SK-N-MC (cell line): ENCODE measurements at places on chromosomes 2 and 18.

DNA sequence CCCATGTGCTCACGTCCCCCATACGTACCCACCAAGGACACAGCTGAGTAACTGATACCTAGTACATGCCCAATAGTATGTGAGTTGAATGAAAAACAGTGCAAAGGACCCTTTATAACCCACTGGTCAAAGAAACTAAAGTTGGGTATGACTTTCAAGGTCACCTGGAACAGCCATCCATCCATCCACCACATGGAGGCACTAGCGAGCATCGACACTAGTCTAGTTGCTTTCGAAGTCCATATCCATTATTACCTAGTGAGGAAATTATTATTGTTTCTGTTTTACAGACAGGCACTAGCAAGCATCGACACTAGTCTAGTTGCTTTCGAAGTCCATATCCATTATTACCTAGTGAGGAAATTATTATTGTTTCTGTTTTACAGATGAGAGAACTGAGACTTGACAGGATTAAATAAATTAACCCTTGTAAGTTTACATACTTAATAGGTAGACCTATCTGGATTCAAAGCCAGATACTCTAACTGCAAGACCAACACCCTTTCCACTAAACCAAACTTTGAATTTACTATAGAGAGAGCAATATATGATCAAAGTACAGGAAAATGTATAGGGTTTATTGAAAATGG is 233.7 kb downstream of the METTL4 start:
- peak; percentile 10 for DNase-seq

DNA sequence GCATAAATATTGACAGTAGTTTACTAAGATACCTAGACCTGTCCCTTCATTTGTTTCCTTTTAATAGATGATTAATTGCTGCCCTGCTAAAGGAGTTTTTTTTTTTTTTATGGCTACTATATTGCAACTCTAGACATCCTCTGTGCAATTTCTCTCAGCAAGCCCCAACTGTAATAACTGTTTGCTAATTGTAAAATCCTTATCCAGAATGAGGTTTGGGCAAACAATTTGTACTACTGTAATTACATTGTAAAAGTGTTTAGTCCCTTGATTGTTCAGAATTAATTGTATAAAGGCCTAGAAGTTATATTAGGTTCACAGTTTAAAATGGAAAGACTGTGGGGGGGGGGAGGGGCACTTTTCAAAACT is 3.7 kb upstream of the MEIS1 start:
- no peak for DNase-seq

DNA sequence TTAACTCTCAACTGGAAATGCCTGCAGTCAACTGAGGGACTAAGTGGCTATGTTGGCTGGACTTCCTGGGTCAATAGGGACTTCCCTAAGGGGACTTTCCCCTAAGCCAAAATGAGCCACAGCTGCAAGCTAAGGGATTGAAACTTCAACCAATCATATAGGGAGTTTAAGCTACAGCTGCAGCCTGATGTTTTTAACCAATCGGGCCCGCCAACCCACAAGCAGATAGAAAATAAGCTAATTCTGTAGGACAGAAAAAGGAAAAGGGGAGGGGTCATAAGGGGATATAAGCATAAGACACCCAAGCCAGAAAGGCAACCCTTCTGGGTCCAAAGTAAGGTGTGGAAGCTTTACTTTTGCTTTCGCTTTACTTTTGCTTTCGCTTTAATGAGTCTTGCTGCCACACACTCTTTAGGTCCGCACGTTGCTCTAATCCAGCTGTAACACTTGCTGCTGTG is 927.5 kb downstream of the ERBB4 start:
- DNase-seq = no peak

GRCh38 chr2:17223211-17223610 is 295.0 kb downstream of the RAD51AP2 start:
- no peak for DNase-seq

GRCh38 chr2:80830891-80831290 is 526.3 kb upstream of the LRRTM1 start:
- DNase-seq = no peak

DNA sequence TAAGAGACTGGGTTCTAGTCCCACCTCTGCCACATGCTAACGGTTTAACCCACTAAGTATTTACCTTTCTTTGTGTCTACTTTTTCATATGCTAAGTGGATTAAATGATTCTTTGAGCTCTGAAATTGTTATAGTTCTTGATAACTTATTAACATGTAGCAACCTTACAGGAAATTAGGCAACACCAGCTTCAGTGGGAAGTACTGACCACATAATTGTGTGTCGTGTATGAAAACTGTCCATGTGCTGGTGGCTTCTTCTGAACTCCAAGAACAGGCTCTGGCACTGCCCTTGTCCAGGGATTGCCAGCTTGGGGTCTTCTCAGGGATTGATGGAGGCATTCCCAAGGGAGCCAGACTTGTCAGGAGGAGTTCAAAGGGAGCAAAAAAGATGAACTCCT is 427.7 kb downstream of the TGIF1 start:
- no peak for DNase-seq

GRCh38 chr2:100743741-100744140 is 76.2 kb upstream of the NPAS2 start:
- DNase-seq = no peak

GRCh38 chr2:187117483-187117882 is 268.5 kb upstream of the ZSWIM2 start:
- DNase-seq = no peak

- no peak for DNase-seq
Measured at GRCh38 chr2:7555260-7555659, 638.0 kb downstream of the RNF144A start.

GRCh38 chr2:28414583-28414982 is 21.9 kb downstream of the FOSL2 start:
- no peak for DNase-seq

GRCh38 chr2:71714601-71715240 is 261.4 kb downstream of the DYSF start:
- no peak for DNase-seq

- DNase-seq = no peak
Measured at GRCh38 chr2:67374949-67375348, 22.2 kb upstream of the ETAA1 start.

- DNase-seq = no peak
Measured at GRCh38 chr2:228839421-228839876, 431.6 kb downstream of the PID1 start.

- DNase-seq = no peak
Measured at GRCh38 chr18:53715243-53715853, 509.1 kb downstream of the MBD2 start.

GRCh38 chr18:47506897-47507296 is 255.4 kb upstream of the SKOR2 start:
- DNase-seq = no peak

GRCh38 chr18:46755315-46756024 is 1.4 kb downstream of the ST8SIA5 start:
- no peak for DNase-seq

GRCh38 chr2:37355735-37356134 is 11.3 kb downstream of the QPCT start:
- DNase-seq = no peak

DNA sequence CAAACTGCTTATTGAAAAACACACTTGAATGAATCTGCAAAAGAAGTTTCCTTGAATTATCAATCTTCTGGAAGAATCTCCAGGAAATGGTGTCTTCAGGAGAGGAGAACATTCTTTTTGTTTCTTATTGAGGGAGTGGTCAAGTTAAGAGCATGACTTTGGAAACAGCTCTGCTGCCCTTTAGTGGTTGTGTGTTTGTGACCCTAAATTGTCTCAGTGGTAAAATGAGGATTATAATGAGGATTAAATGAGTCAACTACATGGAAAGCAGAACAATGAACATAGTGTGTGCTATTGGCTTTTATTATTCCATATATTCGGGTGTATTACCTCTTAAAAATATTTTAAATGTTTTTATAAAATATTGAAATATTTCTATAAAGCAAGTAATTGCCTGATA is 44.8 kb upstream of the TANC1 start:
- no peak for DNase-seq

- no peak for DNase-seq
Measured at GRCh38 chr2:205681401-205682238, 681 bp upstream of the NRP2 start.

GRCh38 chr18:43879415-43879814 is 602.1 kb upstream of the SYT4 start:
- DNase-seq = no peak

DNA sequence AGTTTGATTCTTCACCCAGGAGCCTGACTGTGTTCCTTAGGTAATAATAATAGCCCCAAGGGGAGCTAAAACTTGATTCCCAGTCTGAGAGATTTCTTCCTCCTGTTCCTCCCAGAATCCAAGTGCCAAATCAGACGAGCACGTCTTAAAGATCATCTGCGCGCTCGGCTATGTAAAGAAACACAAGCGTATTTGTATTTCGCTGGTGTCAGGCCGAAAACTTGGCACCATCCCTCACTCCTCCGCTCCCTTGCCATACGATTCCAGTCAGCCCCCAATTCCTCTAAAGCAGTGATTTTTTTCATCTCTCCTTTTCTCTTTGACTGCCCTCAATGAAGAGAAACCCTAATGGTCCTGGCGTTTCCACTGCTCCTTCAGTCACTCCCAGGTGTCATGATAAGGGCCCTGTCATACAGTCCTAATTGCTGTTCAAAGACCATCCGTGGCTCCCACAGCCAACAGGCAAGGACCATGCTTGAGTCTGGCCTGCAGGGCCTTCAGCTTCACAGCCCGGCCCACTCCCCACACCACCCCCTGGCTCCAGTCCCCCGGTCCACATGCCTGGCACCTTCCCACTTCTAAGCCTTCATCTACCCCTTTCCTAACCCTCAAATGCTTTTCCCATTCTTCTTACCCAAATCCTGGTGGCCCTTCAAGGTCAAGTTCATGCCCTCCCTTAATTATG is 130.8 kb upstream of the ID2 start:
- DNase-seq = no peak

DNA sequence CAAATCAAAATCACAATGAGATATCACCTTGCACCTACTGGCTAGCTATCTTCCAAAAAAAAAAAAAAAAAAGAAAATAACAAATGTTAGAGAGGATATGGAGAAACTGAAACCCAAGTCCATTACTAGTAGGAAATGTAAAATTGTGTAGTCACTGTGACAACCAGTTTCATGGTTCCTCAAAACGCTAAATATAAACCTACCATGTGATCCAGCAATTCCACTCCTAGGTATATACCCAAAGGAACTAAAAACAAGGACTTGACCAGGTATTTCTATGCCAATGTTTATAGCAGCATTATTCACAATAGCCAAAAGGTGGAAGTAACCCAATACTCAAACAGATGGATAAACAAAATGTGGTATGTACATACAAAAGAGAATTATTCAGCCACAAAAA is 11.7 kb upstream of the SCRN3 start:
- DNase-seq = no peak

DNA sequence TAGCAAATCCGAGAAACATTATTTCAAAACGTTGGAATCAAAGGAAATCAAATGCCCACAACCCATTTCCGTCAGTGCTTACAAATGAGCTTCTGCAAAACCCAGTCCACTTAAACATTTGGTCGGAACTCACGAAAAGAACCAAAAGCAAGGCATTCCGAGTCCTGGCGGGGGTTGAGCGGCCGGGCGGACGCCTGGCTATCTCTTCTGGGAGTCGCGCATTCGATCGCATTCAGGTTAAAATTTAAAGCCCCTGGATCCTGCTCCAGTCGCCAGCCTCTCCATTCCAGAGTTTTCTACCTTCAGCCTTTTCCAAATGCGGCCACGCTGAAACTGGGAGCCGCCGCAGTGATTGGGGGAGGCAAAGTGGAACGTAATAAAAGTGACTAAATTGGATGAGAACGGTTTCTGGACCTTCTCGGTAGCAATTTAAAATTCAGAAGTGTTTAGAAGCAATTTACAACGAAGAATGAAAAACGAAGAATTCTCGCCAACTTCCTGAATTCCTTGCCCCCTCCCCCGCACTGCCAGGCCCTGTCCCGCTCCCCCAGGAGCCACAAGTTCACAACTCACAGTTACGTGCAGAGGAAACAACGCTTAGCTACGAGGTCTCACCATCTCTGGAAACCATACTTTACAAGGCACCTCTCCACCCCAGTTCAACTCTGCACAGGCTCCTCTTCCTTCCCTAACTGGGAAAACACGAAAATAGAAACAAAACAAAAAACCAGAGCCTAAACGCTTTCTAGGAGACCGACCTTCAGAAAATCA is 1.7 kb upstream of the GATA6 start:
- DNase-seq = no peak

DNA sequence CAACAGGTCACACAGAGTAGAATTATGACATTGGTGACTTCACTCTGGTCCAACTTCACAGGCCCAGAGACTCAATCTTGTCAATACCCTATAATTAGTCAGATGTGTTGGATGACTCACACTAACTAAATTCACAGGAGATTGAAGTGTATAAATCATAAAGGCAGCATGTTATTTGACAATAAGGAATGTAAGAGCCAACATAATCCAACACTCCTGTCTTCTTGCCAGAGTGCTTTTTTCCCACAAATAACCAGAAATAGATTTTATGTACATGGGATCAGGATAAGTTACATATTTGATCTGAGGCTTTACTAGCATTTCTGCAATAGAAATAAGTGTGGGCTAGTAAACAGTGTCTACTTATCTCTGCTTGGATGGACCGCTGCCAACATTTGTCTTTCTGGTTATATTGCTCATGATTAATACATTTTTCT is 42.2 kb upstream of the ZSWIM2 start:
- DNase-seq = no peak

DNA sequence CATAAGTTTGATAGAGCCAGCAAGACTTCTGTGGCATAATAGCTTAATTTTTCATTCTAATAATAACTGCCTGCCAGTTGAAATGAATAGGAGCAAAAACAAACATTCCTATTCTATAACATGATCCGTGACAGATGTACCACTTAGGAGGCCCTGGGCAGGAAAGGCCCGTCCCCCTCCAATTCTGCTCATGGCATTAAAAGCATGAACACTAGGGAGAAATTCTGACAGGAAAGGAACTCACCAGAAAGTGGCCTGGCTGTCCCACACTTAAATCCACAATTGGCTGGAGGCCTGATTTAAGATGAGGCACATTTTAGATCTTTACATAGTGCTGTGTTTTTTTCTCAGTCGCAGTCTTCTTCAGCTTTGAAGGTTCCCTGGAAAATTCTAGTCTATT is 261.9 kb upstream of the ETAA1 start:
- no peak for DNase-seq

- DNase-seq = no peak
Measured at GRCh38 chr2:24111407-24111901, 11.7 kb downstream of the PFN4 start.

GRCh38 chr18:70417847-70418246 is 129.0 kb downstream of the SOCS6 start:
- no peak for DNase-seq

DNA sequence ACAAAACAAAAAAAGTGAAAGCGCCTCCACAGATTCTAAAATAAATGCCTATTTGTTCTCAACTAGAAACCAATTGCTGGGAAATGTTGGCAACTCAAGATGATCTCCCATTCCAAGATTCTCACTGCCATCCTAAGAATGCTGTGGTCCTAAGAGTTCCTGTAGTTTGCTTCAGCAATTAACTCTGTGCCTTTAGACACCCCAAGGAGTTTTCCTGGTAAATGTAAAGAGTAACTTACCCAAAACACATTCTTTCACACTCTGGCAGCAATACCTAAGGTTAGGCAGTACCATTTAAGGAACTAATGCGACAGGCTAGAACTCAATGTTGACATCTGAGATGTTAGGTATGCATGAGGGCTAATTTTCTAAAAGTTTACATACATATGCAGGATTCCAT is 58.8 kb upstream of the TANK start:
- no peak for DNase-seq

GRCh38 chr2:74333175-74333574 is 10.0 kb downstream of the SLC4A5 start:
- peak; percentile 8 for DNase-seq

- no peak for DNase-seq
Measured at GRCh38 chr18:77784759-77785379, 535.2 kb downstream of the GALR1 start.

GRCh38 chr2:2775018-2775417 is 443.9 kb upstream of the MYT1L start:
- DNase-seq = no peak
